ENCODE measurements at places on chromosomes 13 and 19. TPM values are rescaled to one million over a fixed set of nuclear protein-coding genes. Genes with fewer than 3 reads are reported as not detected.
A peak's percentile ranks its signal among the peaks of the same experiment; 100 is the strongest.

- peak overlapping the region; percentile 51 for H3K4me3 ChIP-seq
- H3K4me1 ChIP-seq, result peaks cover 8% of the 10 kb centered on the region
- DNase-seq, result no peak
- H3K27me3 ChIP-seq, result peaks cover 11% of the 10 kb centered on the region
- no peak overlapping the region for H3K27ac ChIP-seq
- H3K36me3 ChIP-seq, result no peaks in the 10 kb centered on the region
These were observed 552 bp downstream of the PLK5 start for GRCh38 chr19:1524287-1524971.

DNA sequence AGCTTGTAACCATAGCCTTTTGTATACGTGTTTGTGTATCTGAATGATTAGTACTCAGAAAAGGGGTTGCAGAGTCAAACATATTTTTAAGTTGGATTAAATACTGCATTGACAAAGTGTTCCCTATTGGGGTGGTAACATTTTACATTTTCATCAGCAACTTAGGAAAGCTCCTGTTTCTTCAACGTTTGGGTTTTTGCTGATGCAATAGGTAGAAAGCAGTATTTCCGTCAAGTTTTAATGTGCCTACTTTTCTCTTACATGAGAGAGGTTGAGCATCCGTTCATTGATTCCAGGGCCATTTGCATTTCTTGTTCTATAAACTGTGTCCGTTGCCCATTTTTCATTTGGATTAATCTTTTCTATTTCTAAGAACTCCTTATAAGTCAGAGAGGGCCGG, 56.2 kb downstream of the SKA3 start:
- no peak overlapping the region for H3K4me3 ChIP-seq
- no peak for DNase-seq
- H3K36me3 ChIP-seq, result no peaks in the 10 kb centered on the region
- H3K27ac ChIP-seq, result no peak overlapping the region
- H3K27me3 ChIP-seq, result peaks cover 2% of the 10 kb centered on the region

DNA sequence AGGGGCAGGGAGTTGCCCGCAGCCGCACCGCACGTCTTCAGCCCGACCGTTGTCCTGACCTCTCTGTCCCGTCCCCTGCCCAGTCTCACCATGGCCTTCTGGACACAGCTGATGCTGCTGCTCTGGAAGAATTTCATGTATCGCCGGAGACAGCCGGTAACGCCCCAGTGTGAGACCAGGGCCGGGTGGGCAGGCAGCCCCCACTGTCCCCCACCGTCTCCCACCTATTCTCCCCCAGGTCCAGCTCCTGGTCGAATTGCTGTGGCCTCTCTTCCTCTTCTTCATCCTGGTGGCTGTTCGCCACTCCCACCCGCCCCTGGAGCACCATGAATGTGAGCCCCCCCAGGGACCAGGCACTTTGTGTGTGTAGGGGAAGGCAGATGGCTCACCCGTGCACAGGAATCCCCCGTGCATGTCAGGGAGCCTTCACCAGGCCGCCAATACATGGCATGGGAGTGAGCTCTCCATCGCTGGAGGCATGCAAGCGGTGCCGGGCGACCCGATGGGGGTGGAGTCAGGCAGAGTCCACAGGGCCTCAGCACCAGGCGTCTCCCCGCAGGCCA, 1.4 kb downstream of the ABCA7 start:
- peak overlapping the region; percentile 93 for H3K27ac ChIP-seq
- H3K27me3 ChIP-seq, result peaks cover 11% of the 10 kb centered on the region
- no peaks in the 10 kb centered on the region for H3K36me3 ChIP-seq

GRCh38 chr19:5646703-5647102, 23.8 kb downstream of the SAFB start:
- no peak overlapping the region for H3K4me3 ChIP-seq
- no peak for DNase-seq
- peaks cover 42% of the 10 kb centered on the region for H3K4me1 ChIP-seq

GRCh38 chr13:19601749-19602725, 31.4 kb upstream of the MPHOSPH8 start:
- DNase-seq, result peak; percentile 40
- no peak overlapping the region for H3K27ac ChIP-seq
- H3K4me1 ChIP-seq, result peaks cover 5% of the 10 kb centered on the region
- peak overlapping the region; percentile 63 for H3K4me3 ChIP-seq
- H3K27me3 ChIP-seq, result peaks cover 5% of the 10 kb centered on the region

DNA sequence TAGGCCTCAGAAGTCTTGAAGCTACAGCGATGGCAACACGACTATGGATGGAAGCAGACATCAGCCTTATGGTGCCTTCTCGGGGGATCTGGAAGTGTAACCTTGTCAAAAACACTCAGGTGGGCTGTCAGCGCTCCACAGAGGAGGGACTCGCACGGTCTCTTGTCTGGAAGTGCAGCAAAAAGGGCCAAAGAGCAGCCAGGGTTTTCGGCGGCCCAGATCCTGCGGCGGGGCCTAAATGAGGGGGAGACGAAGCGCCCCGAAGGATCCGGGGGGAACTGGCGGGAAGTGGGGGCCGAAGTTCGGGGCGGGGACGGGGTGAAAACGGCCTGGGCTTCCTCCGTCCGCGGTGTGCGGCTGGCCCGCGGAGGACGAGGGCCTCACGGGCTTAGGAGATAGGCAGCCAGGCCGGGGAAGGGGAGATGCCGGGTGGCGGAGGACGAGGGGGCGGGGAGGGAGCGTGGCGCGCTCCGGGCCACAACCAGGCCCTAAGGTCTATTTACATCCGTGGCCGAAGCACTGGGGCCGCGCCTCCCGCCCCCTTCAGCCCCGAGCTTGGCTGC, 637 bp downstream of the RANBP3 start:
- H3K4me3 ChIP-seq, result peak overlapping the region; percentile 93
- DNase-seq, result no peak
- H3K36me3 ChIP-seq, result no peaks in the 10 kb centered on the region

GRCh38 chr13:110627351-110627750, 12.0 kb downstream of the NAXD start:
- peaks cover 36% of the 10 kb centered on the region for H3K4me1 ChIP-seq
- H3K27ac ChIP-seq, result peak overlapping the region; percentile 2
- no peak for DNase-seq
- H3K27me3 ChIP-seq, result peaks cover 4% of the 10 kb centered on the region
- no peak overlapping the region for H3K4me3 ChIP-seq
- H3K36me3 ChIP-seq, result peaks cover 16% of the 10 kb centered on the region

- H3K4me1 ChIP-seq, result peaks cover 81% of the 10 kb centered on the region
- peak overlapping the region; percentile 18 for H3K4me3 ChIP-seq
- no peak overlapping the region for H3K27ac ChIP-seq
- H3K27me3 ChIP-seq, result no peaks in the 10 kb centered on the region
These were observed 1075.8 kb downstream of the PCDH9 start for GRCh38 chr13:66154354-66154753.

- no peak for DNase-seq
- H3K36me3 ChIP-seq, result peaks cover 4% of the 10 kb centered on the region
- peaks cover 10% of the 10 kb centered on the region for H3K4me1 ChIP-seq
- no peak overlapping the region for H3K4me3 ChIP-seq
- peaks cover 7% of the 10 kb centered on the region for H3K27me3 ChIP-seq
These were observed 935 bp downstream of the CRB3 start for GRCh38 chr19:6465006-6465405.

- peaks cover 70% of the 10 kb centered on the region for H3K4me1 ChIP-seq
- H3K4me3 ChIP-seq, result no peak overlapping the region
- no peak overlapping the region for H3K27ac ChIP-seq
- H3K36me3 ChIP-seq, result peaks cover 16% of the 10 kb centered on the region
- no peaks in the 10 kb centered on the region for H3K27me3 ChIP-seq
These were observed 5.4 kb downstream of the TM9SF2 start for GRCh38 chr13:99506634-99507033.

GRCh38 chr19:3370214-3370720, 3.9 kb downstream of the NFIC start:
- no peaks in the 10 kb centered on the region for H3K36me3 ChIP-seq
- no peak for DNase-seq
- peaks cover 2% of the 10 kb centered on the region for H3K27me3 ChIP-seq

DNA sequence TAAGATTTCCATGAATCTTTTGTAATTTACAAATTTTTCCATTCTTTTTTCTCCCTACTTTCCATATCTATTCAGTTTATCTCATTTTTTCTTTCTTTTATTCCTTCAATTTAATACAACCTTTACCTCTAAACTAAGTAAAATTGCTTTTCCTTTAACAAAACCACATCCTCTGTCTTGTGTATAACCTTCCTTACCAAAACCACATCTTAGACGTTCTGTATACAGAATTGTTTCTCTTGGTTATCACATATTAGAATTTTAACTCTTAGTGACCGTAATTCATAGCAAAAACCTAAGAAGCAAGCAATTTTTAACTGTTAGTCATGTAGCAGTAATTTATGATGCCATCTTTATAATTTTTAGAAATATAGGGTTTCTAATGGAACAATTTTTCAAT, 15.0 kb downstream of the PPP5C start:
- H3K27ac ChIP-seq, result peak overlapping the region; percentile 37
- H3K4me3 ChIP-seq, result peak overlapping the region; percentile 83
- DNase-seq, result peak; percentile 58
- H3K4me1 ChIP-seq, result peaks cover 83% of the 10 kb centered on the region
- H3K27me3 ChIP-seq, result peaks cover 2% of the 10 kb centered on the region

DNA sequence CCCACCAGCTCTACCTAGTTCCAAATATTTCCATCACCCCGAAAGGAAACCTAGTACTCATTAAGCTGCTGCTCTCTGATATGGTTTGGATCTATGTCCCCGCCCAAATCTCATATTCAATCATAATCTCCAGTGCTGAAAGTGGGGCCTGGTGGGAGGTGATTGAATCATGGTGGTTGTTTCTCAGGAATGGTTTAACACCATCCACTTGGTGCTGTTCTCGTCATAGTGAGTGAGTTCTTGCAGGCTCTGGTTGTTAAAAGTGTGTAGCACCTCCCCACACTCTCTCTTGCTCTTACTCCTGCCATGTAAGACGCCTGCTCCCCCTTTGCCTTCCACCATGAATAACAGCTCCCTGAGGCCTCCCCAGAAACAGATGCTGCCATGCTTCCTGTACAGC, 43.4 kb upstream of the MED4 start:
- no peaks in the 10 kb centered on the region for H3K4me1 ChIP-seq
- no peak overlapping the region for H3K27ac ChIP-seq
- DNase-seq, result no peak
- H3K36me3 ChIP-seq, result no peaks in the 10 kb centered on the region
- no peak overlapping the region for H3K4me3 ChIP-seq

DNA sequence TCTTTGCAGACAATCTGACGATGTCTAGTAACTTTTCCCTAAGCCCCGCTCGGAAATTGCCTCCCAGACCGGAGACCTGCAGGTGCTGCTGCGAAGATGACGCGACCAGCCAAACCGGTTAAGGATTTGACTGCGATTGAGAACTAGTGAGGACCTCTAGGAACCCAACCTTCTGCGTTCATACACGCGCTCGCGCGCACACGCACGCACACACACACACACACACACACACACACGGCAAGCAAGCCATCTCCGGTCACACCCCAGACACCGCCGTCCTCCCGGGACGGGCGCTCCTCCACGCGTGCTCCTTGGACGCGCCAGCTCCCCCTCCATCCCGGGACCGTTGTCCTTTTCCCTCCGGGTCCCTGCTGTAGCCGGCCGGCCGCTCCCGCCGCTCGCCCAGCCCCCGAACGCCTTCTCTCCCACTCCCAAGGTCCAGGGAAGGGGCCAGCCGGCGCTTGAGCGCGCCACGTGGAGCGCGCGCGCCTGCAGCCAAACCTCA, 1.2 kb downstream of the TBC1D4 start:
- H3K4me3 ChIP-seq, result peak overlapping the region; percentile 83
- H3K36me3 ChIP-seq, result no peaks in the 10 kb centered on the region
- no peak overlapping the region for H3K27ac ChIP-seq
- DNase-seq, result peak; percentile 17
- H3K27me3 ChIP-seq, result peaks cover 23% of the 10 kb centered on the region

The COL4A2 gene
- polyA plus RNA-seq, result not detected

The BCL3 gene
- 10.2 TPM for polyA plus RNA-seq

The CEACAM8 gene
- polyA plus RNA-seq, result not detected

The REEP6 gene
- polyA plus RNA-seq, result 7.1 TPM

The CEACAM3 gene
- not detected for polyA plus RNA-seq

The PLEKHF1 gene
- polyA plus RNA-seq, result 244 TPM

The DPF1 gene
- not detected for polyA plus RNA-seq

The PGLYRP2 gene
- not detected for polyA plus RNA-seq

The ZNF345 gene
- polyA plus RNA-seq, result 3.6 TPM

The SLC8A2 gene
- polyA plus RNA-seq, result not detected

All from immature natural killer cell (primary cell).